ENCODE measurements at places on chromosomes 3 and 15. TPM values are rescaled to one million over a fixed set of nuclear protein-coding genes. Genes with fewer than 3 reads are reported as not detected.
A peak's percentile ranks its signal among the peaks of the same experiment; 100 is the strongest.

The WNT5A gene
- not detected for total RNA-seq

The ACTRT3 gene
- total RNA-seq: 2.6 TPM

The DAZL gene
- total RNA-seq: 0.27 TPM

The FOXB1 gene
- 0.37 TPM for total RNA-seq

The GOLGA8Q gene
- total RNA-seq: not detected

DNA sequence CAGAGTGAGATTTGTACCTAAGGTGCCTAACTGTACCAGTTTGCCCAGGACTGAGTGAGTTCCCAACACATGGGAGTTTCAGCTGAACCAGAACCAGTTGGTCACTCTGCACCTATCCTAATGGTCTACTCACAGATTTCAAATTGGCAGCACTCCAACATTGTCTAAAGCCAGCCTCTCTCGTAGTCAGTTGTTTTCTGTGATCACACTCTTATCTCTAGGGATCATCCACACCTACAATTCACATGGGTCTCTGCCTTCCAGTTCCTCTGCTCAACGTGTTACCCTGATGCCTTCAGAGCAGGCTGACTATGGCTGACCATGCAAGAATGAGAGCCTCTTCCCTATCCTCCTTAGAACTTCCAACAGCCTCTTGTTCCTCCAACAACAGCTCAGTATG lies 624.8 kb downstream of the NTRK3 start:
- no peak for DNase-seq

DNA sequence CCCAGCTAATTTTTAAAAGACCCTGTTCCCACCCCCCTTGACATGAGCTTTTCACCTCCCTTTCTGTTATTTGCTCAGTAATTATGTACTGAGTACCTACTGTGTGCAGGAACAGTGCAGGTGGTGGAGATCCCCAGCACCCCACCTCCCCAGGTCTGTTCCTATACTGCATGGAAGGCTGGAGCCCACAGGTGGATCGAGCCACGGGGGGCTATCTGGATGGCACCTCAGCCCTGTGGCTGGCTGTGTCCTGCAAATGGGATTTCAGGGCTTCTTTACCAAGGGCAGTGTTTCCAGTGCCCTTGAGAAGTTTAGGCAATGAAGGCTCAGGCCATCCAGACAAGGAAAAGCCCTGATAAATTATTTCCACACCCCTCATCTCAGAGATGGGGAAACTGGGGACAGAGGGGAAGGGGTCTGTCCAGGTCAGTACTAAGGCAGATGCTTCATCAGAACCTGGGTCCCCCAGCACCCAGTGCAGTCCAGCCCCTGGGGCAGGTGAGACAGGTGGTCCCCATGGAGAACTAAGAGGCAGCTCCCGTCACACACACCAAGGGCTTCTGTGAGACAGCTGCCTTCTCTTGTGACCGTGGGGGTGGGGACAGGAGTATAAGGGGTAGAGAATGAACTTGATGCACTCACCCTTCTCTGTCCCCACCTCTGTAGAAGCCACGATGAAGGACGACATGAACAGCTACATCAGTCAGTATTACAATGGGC lies 109.6 kb downstream of the ETFA start:
- DNase-seq: no peak

DNA sequence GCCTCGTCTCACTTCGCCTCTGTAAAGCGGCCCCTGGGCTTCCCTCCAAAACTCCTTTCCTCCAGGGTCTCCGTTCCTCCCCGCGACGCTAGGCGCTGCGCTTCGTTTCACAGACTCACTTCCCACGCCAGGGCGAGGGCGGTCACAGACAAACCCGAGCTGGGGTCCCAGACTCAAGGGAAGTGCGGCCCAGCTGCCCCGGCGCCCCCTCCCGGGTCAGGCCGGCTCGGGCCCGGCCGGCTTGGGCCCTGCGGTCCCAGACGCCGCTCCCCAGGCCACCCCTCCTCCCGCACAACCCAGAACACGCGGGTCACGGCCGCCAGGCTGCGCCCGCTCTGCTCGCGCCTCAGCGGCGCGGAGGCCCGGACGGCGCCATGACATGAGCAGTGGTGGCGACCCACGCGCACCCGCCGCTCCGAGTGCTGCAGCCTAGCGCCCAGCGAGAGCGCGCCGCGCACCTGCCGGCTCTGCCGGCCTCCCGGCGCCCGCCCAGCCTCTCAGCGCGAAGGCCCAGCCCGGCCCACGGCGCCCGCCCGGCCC lies 547 bp downstream of the NUP210 start:
- DNase-seq: peak; percentile 35

- DNase-seq: no peak
Observed at GRCh38 chr3:33364531-33365128, 75.6 kb downstream of the UBP1 start.

DNA sequence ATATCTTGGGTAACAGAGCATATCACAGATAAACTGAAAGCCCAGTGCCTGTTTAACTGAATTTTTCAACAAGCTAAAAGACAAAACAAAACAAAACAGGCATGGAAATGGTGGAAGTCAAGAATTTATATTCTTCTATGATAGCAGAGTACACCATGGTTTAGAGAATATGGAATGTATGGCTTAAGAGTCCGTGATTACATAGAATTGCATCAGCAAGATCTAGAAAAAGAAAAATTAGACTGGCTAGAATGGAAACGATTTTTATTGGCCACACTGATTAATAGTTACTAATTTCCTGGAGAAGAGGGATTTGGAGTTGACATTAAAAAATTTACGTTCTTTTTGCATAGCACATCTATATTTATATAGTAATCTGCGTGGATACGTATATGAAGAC lies 435.2 kb upstream of the DPPA4 start:
- no peak for DNase-seq

- DNase-seq: no peak
Observed at GRCh38 chr3:105594219-105594618, 227.5 kb downstream of the ALCAM start.

DNA sequence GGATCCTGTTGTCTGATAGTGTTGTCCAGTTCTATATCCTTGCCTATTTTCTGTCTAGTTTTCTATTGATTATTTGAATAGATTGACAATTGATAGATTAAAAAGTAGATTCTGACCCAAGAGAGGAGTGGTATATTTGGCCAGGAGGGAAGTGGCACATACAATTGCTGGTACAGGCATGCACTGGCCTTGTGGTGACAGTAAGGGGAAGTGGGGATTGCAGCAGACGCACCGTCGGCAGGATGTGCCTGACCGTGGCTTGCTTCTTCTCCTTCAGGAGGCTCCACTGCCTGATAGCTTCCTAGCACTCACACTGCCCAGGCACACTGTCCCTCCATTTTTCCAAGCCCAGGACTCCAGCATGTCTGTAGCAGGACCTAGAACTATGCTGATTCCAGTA lies 10.5 kb downstream of the GABRG3 start:
- no peak for DNase-seq

DNA sequence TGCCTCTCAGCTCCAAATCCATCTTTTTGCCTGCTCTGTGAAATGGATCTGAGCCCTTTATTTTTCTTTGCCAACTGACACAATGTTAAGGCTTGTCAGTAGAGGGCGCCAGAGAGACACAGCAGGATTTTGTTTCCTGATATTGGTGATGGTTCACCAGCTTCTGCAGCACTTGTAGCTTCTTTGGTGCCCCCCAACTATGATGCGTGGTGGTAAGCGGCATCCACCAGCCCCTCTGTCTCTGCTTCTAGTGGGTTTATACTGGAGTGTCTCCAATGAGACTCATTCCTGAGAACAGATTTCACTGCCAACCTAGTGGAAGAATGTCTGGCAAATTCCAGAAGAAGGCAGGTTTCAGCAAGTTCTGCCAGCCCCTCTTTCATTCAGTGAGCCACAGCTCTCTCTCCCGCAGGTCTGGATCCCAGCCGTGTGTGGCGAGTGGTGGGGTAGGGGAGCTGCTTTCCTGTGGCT lies 471.9 kb upstream of the FRG2C start:
- no peak for DNase-seq

GRCh38 chr15:99431661-99432091 lies 134.1 kb upstream of the MEF2A start:
- no peak for DNase-seq

DNA sequence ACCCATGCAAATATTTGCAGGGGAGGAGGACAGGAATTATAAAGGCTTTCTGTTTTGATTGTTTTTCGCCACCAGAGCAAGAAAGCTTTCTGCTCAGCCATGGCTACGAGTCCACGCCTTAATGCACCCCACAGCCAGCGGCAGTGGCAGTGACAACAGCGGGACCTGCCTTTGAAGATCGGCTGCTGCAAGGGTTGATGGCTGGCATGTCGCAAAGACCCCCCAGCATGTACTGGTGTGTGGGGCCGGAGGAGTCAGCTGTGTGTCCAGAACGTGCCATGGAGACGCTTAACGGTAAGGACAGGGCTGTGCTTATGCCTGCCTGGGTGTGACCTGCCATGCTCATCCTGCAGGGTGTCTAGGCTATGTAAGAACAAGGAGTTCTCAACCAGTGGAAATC lies 5.3 kb downstream of the LRRK1 start:
- no peak for DNase-seq

GRCh38 chr3:150079029-150079739 lies 108.5 kb upstream of the PFN2 start:
- DNase-seq: no peak

DNA sequence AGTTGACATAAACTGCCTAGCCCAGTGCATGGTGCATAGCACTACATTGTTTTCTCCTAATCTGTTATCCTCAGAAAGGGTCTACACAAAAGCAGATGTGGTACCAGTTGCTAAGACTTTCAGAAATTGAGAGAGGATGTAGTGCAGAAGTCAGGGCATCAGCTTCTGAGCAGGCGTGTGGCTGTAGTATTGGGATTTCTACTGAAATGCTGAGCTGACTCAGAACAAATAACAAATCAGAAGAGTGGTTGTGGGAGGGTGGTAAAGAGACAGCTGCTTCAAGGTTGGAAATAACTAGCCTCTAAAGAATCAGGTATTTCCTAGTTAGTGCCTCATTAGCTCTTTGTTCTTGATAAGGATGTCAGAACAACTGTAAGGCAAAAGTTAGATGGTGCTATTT lies 161.3 kb downstream of the AKAP13 start:
- DNase-seq: no peak

GRCh38 chr3:57942872-57943283 lies 65.3 kb upstream of the FLNB start:
- no peak for DNase-seq

- DNase-seq: no peak
Observed at GRCh38 chr3:181707980-181708379, 3.7 kb upstream of the SOX2 start.

GRCh38 chr3:139619484-139619883 lies 58.3 kb downstream of the NMNAT3 start:
- no peak for DNase-seq

- no peak for DNase-seq
Observed at GRCh38 chr3:73667889-73668288, 43.1 kb upstream of the PDZRN3 start.

- no peak for DNase-seq
Observed at GRCh38 chr3:197014942-197015575, 14.6 kb downstream of the MELTF start.

DNA sequence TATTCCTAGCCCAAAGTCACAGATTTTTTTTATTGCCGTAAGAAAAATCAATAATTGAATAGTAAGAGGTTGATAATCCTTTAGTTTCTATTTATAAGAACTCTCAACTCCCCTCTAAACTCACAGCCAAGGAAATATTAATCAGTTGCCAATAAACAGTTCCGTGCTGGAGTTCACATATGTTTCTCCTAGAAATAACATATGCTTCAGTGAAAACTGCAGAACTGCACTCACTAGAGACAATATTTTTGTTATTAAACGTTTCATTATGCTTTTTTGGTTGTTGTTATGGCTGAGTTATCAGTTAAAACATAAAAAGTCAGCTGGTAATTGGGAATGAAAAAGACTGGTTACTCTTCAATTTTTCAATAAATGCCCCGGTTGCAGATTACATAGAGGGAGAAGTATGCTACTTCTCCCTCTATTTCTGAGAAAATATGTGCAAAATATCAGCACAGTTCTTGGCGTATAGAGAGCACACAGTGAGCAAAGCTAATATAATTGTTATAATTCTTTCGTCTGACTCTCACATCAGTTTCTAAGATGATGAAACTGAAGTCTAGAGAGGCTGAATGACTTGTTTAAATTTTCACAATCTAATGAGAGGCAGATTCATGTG lies 781.2 kb upstream of the GRM7 start:
- DNase-seq: no peak

- DNase-seq: no peak
Observed at GRCh38 chr3:187042346-187042745, 97.0 kb downstream of the RPL39L start.

DNA sequence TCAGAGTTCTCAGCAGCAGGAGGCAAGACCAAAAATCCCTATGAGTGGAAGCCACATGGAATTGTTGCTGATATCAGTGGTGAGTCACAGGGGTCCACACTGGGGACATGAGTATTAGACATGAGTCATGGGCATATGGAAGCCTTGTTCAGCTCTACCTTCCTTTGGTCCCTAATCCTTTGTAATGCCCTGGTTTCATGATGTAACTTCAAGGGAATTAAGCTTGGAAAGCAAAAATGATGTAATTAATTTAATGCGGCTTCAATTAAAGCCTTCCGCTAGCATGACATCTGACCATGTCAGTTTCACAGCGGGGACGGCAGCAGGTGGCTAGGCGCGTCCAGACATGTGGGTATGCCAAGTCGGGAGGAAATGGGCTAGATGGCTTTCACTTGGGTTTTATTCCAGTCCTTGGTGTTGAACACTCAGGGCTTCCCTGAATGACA lies 176.1 kb upstream of the RGMA start:
- no peak for DNase-seq

GRCh38 chr3:13352621-13353131 lies 67.4 kb downstream of the NUP210 start:
- DNase-seq: no peak

GRCh38 chr3:61664105-61664482 lies 102.7 kb downstream of the PTPRG start:
- DNase-seq: no peak

DNA sequence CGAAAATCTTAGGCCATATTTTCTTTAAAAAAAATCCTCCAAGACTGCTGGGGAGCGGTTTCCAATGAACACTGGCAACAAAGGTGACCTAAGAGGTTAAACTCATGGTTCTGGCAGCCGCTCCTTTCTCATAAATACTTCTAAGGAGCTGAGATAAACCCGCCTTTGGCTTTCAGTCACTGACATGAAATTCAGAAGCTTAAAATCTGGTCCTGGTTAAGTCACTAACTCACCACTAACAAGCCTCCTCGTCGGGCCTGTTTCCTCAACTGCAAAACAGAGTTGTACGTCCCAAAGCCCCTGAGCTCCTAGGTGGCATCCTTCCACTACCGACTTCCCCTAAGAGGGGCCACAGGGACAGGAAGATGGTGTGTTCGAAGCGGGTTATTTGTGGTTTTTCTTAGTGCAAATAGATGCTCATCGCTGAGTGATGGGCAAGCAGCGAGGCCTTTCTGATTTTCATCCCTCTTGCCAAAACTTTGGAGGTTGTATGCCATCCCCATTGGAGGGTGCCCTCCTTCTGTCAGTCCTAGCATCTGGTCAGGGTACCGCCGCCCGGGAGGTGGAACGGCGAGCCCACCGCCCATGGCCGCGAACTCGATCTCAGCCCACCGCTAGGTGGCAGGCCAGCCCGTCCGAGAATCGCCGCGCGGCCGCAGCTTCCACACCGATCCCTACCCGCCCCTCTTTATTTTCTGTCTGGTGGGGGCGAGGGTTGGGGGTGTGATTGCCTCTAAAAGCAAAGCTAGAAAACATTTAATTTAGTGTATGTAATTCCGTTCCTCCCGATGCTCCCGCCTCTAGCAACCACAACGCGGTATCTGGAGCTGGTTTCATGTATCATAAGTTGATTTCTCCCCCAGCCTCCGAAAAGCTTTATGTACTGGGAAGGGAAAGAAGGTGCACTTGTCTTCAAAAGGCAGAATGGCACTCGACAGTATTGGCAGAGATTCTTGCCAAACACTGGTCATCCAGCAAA lies 4.6 kb downstream of the BCL6 start:
- DNase-seq: peak; percentile 60

Data from CD8-positive, alpha-beta memory T cell (primary cell).